SK-N-SH (cell line): ENCODE measurements at places on chromosomes 3 and 15. TPM values are rescaled to one million over a fixed set of nuclear protein-coding genes. Genes with fewer than 3 reads are reported as not detected.
A peak's percentile ranks its signal among the peaks of the same experiment; 100 is the strongest.

- no peak for DNase-seq
- no peaks in the 10 kb centered on the region; the same call in 1 of the 2 replicates for H3K27me3 ChIP-seq
- H3K27ac ChIP-seq, result no peak overlapping the region
- H3K4me3 ChIP-seq, result no peak overlapping the region
- H3K36me3 ChIP-seq, result no peaks in the 10 kb centered on the region
- H3K4me1 ChIP-seq, result no peaks in the 10 kb centered on the region
These were observed 40.0 kb upstream of the TOPBP1 start for GRCh38 chr3:133701435-133702358.

GTF2E1 gene
- polyA plus RNA-seq, result 5.7 and 7.7 TPM in 2 replicates

GRCh38 chr3:89032346-89033013 is 74.9 kb upstream of the EPHA3 start:
- no peaks in the 10 kb centered on the region for H3K36me3 ChIP-seq
- no peaks in the 10 kb centered on the region for H3K27me3 ChIP-seq
- H3K27ac ChIP-seq, result no peak overlapping the region
- no peaks in the 10 kb centered on the region for H3K4me1 ChIP-seq
- no peak overlapping the region for H3K4me3 ChIP-seq

- H3K27ac ChIP-seq, result no peak overlapping the region
- H3K27me3 ChIP-seq, result no peaks in the 10 kb centered on the region
- no peaks in the 10 kb centered on the region for H3K4me1 ChIP-seq
- H3K36me3 ChIP-seq, result no peaks in the 10 kb centered on the region
These were observed 39.5 kb downstream of the SUSD5 start for GRCh38 chr3:33179132-33179531.

GRCh38 chr3:184325715-184326369 is 11.4 kb downstream of the EIF4G1 start:
- H3K27me3 ChIP-seq, result no peaks in the 10 kb centered on the region
- H3K4me3 ChIP-seq, result no peak overlapping the region
- H3K36me3 ChIP-seq, result peaks cover 95% of the 10 kb centered on the region
- H3K27ac ChIP-seq, result no peak overlapping the region

EPB42 gene
- not detected in 2 replicates for polyA plus RNA-seq

DNA sequence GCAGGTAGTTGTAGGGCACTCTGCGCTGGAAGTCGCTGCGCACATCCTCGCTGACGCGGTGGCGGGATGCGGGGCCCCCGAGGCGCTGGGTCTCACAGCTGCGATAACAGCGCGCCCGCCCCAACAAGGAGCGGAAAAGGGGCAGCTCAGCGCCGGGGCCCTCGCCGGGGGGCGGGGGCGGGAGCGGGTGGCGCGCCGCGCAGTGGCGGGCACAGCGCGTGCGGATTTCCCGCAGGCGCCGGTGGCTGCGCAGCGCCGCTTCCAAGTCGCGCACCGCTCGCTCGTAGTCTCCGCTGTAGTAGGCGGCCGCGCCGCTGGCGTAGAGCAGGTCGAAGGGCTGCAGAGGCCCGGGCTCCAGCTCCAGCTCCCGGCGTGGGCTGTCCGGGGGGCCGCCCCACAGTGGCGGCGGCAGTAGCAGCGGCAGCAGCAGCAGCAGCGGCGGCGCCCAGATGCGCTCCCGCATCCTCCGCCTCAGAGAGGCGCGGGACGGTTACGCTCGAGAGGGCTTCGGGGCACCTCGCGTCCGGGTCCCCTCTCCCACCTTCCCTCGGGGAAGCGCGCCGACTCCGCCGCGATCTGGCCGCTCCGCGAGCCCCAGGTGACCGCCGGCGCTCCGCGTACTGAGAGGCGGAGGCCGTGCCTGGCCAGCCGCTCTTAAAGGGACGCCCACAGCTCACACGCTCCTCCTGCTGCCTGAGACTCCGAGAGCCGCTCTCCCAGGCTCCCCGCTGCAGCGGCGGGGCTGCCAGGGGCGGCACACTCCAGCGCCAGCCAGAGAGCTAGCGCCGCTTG is at the start of gene P3H2:
Gene P3H2, minus strand, starts transcription at position 629 of the 792 bp plus-strand sequence. Its CDS starts 166 bp downstream, at position 463.
- no peaks in the 10 kb centered on the region for H3K36me3 ChIP-seq
- peaks cover 12% of the 10 kb centered on the region; the same call in 1 of the 2 replicates for H3K27me3 ChIP-seq
- H3K4me3 ChIP-seq, result peak within 1 kb of the TSS; percentile 70
- H3K4me1 ChIP-seq, result no peaks in the 10 kb centered on the region; the same call in 1 of the 2 replicates
- peak; percentile 88 for DNase-seq

ICE2 gene
- polyA plus RNA-seq, result 18.0 and 19.0 TPM in 2 replicates
